ENCODE measurements at places on chromosomes 6 and 20.

GRCh38 chr6:56749632-56750151 is 107.0 kb upstream of the DST start:
- ATAC-seq: no peak

GRCh38 chr6:134908906-134909516 is 40.9 kb downstream of the ALDH8A1 start:
- ATAC-seq: no peak

GRCh38 chr20:20518263-20518662 is 150.4 kb downstream of the INSM1 start:
- no peak for ATAC-seq

DNA sequence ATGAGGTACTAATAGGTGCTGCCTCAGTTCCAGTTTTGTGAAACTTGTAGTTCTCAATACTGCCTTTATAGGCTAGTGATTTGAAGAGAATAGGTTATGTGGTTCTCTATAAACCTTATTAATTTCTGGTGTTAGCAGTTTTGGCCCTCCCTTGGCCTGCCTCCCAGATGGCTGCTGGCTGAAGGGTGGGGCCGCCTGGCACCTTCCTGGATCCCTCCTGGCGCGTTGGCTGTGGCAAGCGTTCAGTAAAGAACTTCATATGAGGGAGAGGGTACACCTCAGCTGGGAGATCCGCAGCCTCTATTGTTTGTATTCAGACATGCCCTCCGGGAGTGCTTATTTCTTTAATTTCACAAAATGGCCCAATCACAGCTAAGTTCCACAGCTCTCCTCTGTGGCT is 51.9 kb downstream of the FAM120B start:
- ATAC-seq: no peak

DNA sequence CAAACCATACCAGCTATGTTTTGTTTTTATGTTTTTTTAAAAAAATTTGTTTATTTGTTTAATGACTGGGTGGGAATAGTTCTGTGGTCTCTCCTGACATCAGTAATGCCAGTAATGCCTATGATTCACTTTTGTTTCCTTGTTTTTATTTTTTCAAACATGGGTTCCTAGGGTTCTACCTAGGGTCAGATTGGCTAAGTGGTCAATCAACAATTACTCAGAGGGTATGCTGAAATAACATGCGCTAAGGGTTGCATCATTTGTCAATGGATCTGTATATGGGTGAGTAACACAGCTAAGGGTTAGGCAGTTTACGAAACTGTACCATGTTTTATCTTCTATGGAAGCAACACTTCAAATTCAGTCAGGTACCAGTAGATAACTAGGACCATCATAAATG is 583.8 kb upstream of the GJE1 start:
- no peak for ATAC-seq

DNA sequence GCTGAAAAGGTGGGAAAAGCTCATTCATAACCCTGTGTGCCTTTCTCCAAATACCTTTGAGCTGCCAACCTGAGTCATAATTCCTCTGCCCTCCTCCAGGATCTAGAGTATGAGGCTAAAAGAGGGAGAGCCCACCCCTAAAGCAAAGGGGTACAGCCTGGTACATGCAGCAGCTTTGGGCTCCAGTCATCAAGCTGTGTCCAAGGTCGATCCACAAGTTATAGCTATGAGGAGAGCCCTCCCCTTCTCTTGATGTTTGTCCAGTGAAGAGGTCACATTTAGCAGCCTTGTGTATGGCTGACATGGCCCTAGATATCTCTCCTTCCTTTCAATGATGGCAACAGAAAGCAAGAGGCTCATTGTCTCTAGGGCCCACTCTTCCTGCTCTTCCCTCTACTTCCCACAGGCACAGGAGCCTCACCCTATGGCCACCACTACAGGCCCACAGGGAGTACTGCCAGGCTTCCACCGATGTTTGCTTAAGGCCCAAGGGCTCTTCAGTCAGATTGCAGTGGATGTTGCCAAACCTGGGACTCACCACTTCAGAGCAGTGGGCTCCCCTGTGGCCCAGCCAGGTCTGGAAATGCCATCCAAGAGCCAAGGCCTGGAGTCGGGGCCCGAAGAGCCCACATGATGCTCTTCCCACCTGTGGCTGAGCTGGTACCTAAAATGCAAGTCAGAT is 176.8 kb downstream of the CD83 start:
- no peak for ATAC-seq

- no peak for ATAC-seq
These were observed 434.1 kb downstream of the RFPL4B start for GRCh38 chr6:112781241-112781640.

- no peak for ATAC-seq
These were observed 49.3 kb downstream of the GPR63 start for GRCh38 chr6:96787846-96788580.

DNA sequence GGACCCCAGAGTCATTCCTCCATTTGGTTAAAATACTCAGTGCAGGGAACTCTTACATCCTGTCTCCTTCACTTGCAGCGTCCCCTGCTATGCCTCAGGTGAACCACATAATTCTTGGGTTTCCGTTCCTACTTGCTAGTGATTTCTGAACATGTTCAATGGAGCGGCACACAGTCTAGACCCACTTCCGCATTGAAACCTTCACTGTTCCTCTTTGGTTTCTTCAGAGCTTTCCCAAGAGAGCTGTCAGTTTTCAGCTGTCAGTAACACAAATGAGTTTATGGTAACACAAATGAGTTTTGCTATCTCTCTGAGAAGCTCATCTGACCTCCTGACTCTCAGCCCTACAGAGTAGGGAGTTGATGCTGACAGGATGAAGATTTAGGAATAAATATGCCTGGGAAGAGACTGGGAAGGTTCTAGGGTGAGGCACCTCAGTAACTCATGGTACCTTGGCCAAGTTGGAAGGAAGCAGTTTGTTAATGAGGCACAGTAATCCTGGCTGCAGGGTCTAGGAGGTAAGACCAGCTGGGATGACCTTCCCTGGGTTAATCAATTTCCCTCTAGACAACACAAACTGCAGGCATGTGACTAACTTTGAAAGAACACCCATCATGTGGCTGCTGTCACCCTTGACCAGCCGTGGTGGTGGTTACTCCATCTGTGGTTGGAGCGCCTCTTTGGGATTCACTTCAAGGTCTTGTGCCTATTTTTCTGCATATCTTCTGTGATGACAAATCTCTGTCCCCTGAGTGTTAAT is 5.4 kb downstream of the SYS1 start:
- peak; percentile 93 for ATAC-seq

- no peak for ATAC-seq
These were observed 91.7 kb upstream of the MAP3K4 start for GRCh38 chr6:160899671-160900430.

DNA sequence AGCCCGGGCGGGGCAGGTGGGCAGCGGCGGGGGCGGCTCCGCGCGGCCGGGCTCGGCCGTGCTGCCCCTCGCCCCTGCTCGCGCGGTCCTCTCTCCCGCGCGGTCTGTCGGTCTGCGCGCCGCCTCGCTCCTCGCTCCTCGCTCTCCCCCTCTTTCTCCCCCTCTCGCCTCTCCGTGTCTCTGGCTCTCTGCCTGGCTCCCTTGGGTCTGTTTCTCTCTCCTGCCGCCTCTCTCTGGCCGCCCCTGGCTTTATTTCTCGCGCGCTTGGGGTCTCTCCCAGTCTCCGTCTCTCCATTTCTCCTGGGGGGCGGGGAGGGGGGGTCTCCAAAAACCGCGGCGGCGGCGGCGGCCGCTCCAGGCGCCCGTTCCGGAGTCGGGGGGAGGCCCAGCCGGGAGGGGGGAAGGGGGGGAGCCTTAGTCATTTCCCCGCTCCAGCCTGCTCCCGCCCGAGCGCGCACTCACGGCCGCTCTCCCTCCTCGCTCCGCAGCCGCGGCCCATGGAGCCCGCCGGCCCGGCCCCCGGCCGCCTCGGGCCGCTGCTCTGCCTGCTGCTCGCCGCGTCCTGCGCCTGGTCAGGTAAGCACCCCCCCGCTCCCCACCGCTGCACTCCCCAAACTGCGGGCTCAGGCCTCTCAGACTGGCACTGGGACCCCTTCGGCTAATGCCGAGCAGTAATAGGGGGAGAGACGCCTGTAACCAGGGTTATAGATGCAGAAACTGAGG is at the start of gene SIRPA:
TSS of gene SIRPA (plus strand) at position 457 of the 723 bp plus-strand sequence. CDS start at position 498, 41 bp downstream.
- no peak for ATAC-seq

DNA sequence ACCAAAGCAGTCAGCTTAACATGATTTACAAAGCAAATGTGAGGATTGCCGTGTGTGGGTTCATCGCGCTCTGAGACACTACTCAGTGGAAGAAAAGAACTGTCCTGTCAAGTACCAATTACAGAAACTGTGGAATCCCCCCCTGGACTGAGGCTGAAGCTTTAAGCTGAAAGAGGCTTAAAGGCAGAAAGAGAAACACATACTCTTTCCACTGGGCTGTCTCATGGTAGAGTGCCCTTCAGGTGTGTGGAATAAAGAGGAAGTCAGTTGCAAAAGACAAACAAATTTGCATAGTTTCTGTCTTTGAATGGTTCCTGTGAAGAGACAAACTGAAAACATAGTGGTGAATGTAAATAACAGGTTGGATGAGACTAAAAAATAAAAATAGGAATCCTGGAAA is 560.4 kb upstream of the SYNCRIP start:
- ATAC-seq: no peak

- ATAC-seq: no peak
These were observed 708.6 kb upstream of the MARCKS start for GRCh38 chr6:113148566-113148965.

DNA sequence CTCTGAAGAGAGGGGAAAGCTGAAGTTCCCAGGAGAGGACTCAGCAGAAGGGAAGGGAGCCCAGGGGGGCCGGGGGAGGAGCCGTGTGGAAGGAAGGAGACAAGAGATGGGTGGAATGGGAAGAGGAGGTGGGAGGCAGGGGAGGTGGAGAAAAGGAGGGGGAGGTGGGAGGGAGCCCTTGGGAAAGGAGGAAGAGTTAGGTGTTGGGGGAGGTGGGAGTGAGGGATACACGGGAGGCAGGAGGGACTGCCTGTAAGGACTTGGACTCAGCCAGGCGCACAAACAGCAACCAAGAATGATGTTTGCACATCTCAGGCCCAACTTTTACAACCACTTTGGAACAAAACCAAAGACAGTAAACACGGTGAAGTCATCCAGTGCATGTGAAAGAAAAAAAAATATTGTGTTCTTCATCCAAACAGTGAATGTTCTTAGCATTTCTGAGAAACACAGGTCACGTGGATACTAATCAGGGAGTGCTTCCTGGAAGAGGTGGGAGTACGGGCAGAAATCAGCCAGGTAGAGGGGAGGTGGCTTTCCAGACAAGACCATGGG is 17.4 kb upstream of the LSM14B start:
- ATAC-seq: no peak

DNA sequence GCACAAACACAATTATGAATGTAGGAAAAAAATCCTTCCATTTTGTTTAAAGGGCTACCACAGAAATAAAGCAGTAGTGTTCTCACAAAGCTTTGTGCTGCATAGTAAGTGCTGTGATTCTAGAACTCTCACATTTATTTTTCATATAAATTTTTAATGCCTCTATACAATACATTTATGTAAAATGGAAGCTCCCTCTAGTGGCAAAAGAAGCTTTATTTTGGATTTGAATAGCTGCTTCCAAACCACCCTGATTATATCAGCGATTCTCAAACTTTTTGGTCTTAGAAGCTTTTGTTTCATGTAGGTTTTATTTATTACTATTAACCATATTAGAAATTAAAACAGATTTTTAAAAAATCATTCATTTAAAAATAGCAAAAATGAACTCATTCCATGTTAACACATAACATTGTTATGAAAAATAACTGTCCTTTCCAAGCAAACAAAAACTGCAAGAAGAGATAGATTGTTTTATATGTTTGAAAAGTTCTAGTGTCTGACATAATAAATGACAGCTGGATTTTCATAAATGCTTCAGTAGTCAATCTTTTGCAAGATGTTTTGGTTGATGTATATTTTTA is 38.4 kb downstream of the HS3ST5 start:
- no peak for ATAC-seq

DNA sequence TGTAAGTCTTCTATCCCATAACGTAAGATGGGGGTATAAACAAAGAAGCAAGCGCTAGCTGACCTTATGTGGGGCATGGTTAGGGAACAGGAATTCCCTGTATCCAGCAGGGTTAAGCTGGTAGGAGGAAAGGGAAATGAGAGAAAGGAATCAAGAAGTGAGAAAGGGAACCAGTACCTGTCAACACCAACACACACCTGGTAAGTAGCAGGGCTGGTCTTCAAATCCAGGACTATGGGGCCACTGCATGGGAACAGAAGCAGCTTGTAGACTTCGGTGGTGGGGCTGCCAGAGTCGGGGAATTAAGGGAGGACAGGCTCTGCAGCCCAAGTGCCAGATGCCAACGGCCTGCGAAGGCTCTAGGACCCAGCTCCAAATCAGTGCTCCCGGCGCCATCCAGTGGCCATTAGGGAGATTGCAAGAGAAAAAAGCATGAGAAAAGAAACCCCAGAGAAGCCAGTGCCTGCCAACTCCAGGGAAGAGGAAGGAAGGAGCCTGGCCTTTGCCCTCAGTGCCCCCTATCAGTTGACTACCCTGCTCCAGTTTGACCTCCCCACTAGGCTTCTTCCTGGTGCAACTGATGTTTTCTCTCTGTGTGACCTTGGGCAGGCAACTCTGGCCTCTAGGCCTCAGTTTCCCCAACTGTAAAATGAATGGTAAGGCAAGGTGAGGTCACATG is 15.8 kb upstream of the RBPJL start:
- peak; percentile 44 for ATAC-seq

DNA sequence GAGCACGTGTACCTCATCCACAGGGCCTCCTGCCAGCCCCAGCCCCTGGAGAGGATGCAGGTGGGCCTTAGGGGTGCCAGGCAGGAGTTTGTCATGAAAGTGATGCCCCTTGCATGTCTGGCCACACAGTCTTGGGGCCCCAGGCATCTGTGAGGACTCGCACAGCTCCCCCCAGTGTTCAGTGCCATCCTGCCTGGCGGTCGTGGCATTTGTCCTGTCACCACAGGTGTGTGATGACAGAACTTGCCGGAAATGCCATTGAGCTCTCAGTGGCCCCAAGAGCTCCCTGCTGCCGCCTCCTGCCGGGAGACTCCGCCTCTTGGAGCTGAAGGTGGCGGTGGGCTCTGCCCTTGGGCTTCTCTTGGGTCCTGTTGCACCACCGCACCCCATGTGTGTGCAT is 30.6 kb upstream of the ADRM1 start:
- no peak for ATAC-seq

DNA sequence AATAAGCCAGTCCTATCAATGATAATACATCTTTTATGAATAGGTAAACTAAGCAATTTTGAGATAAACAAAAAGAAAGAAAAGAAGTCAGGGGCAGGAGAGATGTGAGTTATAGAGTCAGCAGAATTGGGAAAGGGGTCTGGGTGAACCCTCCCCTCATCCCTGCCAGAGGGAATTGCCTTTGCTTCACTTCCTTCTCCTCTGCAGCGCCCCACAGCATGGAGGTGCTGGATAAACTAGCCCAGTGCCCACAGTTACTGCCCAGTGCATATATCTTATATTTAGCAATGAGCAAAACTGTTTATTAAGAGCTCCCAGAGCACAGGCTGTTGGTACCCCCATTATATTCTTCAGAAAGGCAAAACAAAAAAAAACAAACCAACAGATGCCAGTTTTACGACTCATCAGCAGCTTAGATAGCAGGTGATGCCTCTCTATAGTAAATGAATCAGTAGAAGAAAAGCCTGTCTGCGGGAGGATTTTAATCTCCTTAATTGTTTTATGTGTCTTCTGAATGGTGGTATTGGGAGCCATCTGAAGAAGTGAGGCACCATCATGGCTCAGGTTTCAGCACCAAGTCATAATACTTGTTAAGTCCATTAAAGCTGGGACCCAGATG is 419.2 kb downstream of the EPM2A start:
- ATAC-seq: no peak

GRCh38 chr20:50333131-50333670 is 142.6 kb downstream of the CEBPB start:
- no peak for ATAC-seq
